ENCODE measurements at places on chromosomes 2 and 18.
A peak's percentile ranks its signal among the peaks of the same experiment; 100 is the strongest.

DNA sequence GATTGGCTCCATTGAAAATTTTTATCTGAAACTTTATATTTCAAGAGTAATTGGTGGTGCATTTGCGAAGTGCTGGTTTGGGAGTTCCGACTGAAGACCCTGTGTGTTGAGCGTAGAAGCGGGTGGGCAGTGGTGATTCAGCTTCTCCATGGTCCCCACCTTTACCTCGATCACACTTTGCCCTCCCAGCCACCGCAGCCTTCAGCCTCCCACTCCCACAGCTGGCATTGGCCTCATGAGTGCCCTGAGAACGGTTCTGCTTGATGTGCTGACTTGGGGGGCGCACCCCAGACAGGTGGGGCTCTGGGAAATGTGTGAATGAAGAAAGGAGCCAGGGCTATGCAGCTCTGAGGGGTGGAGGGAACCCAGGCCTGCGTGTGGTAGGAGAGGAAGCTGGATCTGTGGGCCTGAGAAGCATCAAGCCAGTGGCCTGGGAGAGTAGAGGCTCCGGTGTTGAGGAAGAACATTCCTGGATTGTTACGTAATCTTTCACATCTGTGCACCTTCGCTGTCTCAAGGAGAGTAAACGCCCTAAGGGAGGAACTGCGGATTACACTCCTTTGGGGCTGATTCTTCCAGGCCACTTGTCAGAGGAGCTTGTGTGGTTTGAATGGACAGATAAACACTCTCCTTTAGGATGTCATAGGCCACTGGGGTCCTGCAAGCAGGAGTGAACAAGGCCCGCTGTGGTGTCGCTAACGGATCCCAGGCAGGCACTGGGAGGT is 83.8 kb downstream of the NPAS2 start:
- DNase-seq: no peak

- DNase-seq: no peak
Observed at GRCh38 chr18:36397033-36397432, 99.5 kb downstream of the FHOD3 start.

DNA sequence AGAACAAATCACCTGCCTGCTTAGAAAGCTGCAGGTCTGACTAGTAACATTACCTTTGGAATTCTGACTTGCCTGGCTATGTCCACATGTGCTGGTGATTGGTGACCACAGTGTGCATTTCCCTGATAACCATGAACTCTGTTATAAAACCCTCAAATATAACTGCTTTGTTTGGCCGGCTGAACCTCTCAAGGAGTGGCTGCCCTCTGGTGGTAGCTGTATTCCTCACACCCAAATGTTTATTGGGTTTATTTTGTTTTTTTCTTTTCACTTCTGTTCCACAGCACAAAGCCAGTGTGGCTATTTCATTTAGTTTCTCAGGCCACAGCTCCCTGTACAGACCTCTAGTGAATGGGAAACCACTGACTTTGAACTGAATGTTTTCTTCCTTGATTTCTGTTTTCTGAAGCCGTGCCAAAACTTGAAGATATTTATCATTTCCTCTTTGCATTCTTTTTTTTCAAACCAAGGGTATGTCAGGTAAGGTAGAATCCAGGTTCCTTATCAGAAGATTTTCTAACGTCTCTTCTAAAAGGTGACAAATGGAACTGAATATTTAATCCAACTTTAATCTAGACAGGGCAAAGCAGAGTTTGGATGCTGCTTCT is 549.0 kb upstream of the VRK2 start:
- DNase-seq: peak; percentile 20

GRCh38 chr2:138485019-138485418 is 16.6 kb upstream of the SPOPL start:
- no peak for DNase-seq

- no peak for DNase-seq
Observed at GRCh38 chr2:210833403-210833802, 277.0 kb downstream of the CPS1 start.

GRCh38 chr2:192254444-192254843 is 59.7 kb upstream of the TMEFF2 start:
- no peak for DNase-seq

DNA sequence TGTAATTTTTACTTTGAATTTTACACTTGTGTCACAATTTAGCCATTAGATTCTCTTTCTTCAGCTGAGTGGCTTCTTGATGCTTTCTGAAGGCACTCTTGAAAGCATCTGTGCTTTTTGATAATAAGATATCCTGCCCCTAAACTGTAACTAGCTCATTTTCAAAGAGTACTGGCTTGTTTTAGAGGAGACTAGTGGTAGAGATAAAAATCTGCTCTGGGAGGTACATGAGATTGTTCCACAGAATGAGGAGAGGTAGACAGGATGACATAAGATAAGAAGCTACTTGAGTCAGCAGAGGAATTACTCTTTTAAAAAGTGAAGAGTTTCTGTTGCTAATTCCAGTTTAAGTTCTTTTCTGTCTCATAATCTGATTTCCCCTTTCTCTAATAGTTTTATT is 10.6 kb downstream of the PLEKHB2 start:
- no peak for DNase-seq

DNA sequence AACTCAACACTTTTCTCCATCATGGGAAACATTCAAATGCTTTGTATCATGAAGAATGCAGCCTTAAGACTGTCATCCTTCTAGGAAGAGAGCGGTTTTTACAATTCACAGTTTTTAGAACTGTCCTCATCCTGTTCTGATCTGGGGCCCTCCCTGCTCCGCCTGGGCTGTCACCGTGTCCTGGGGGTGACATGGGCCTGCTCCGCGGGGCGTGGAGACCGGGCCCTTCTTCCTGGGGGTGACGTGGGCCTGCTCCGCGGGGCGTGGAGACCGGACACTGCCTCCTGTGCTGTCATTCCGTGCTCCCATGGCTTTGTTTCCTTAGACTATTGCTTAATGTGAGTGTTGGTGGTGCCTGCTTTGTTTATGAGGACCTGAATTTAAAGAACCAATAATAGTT is 122.8 kb downstream of the TMEM18 start:
- no peak for DNase-seq

- DNase-seq: peak; percentile 63
Observed at GRCh38 chr2:26704441-26704977, 12.0 kb downstream of the KCNK3 start.

DNA sequence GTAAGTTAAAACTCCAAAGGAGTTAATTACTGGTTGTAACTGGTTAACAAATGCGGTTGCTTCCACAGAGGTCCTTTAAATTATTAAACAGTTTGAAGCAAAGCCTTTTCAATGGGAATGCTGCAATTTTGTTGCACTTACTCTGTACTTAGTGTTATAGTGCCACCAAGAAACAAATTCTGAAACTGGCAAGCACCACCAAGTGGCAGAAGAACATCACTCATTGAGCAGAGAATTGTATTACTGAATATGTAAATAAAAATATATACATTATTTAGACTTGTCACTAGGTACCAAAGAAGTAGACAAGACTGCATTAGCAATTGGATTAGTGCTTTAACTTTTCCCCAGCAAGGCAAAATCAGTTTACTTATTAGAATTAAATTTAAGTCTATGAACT is 2.6 kb upstream of the TMEFF2 start:
- no peak for DNase-seq

All from RCC 7860 (cell line).